ENCODE measurements at places on chromosomes 16 and 17.

DNA sequence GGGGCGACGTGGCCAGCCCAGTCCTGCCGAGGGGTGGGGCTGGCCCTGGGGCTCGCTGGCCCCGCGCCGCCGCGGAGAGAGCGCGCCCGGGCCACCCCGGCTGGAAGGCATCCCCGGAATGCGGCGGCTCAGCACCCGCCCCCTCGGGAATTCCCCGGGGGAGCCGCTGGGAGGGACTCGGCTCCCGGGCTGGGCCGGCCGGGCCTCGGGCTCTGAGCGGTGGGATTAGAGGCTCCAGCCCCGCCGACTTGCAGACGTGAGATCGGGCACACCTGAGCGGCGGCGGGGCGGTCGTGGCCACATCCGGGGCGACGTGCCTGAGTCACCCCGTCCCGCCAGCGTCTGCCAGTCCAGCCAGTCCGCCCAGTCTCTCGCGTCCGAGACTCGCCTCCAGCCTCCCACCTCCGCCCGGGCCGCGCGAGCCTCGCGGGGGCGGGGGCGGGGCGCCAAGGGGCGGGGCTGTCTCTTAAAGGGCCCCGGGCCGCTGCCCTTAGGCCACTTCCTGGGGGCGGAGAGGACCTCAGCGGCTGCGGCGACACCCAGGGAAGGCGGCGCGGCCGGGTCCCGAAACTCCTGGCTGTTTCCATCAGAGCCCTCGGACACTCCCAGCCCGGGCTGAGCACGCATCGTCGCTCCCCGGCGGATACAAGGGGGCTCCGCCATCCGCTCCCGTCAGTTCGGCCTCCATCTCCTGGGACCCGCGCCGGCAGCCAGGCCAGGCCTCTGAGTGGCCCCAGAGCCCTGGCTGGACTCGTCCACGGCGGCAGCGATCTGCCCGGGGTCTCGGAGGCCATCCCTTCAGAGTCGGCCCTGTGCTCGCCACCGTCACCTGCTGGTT, at the start of gene KCTD11:
KCTD11 (plus strand) TSS at position 498 of the 838 bp plus-strand sequence.
- peak; percentile 94 for DNase-seq

DNA sequence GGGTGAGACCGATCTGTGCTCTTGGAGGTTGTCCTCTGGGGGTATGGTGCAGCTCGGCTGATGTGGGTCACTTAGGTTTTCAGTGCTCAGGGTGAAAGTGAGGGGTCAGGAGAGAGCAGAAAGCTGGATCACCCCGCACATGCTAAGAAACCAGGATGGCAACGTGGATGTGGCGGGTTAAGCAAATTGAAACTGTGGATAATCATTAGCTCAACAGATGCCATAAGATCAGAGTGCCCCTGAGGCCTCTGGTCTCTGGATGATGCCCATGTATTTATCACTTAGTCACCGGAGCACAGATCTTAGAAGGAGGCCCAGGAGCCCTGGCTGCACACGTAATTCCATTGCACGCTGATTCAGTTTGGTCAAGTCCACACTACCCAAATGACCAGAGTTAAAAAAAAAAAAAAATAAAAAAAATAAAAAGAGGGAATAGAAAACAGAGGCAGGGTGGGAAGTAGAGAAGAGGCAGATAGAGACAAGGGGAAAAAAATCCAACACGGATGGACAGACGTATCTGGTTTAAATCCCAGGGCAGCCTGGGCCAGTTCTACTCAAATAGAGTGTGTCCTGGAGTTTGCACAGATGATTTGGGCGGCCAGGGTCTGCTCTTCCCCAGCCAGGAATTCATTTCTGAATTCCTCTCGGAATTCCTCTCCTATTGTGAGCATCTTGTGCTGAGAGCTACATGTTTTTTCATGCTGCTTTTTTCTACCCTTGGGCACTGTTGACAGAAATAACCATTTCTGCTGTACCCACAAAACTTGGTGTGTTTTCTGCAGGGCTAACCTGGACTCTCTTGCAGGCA, 378.3 kb downstream of the CPPED1 start:
- no peak for DNase-seq

DNA sequence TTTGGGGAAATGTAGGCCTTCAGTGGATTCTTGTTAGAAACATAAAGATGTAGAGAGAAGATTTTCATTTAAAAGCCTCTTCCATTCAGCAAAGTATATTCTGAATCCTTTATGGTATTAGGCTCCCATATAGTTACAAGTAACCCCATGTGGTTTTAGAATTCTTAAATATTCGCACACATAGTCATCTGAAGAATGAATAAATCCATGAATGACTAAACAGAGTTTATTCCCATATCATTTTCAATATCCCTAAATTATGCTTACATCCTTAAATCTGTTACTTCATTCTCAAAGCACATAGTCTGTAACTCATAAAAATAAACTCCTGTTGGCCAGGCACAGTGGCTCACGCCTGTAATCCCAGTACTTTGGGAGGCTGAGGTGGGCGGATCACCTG, 962.1 kb downstream of the KCNJ18 start:
- DNase-seq, result no peak

- DNase-seq, result no peak
These were observed 29.5 kb upstream of the CFAP20 start for GRCh38 chr16:58158725-58159124.

GRCh38 chr17:56142325-56142724, 10.9 kb upstream of the ANKFN1 start:
- no peak for DNase-seq

GRCh38 chr17:38749223-38750043, 1.3 kb upstream of the PCGF2 start:
- DNase-seq, result peak; percentile 74

Data from GM12865 (cell line).